ENCODE measurements at places on chromosomes 11 and 22.

- DNase-seq: no peak
Observed at GRCh38 chr22:29142116-29142515, 63.6 kb upstream of the EMID1 start.

DNA sequence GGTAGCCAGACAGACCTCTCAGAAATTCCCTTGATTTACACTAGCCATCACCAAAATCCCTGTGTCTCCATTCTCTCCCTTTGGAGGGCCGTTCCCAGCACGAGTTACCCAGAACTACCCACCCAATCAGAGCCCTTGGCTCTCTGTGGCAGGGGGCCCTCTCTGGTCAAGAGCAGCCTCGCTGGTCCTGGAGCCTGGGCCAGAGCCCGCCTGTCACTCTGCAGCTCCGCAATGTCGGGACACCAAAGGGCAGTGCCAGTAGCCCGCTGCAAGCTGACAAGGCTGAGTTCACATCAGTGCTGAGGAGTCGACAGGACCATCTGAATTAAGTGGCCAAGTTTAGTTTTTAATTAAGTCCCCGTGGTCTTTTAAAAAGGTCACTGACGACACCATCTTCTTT is 241.6 kb downstream of the ST3GAL4 start:
- no peak for DNase-seq

DNA sequence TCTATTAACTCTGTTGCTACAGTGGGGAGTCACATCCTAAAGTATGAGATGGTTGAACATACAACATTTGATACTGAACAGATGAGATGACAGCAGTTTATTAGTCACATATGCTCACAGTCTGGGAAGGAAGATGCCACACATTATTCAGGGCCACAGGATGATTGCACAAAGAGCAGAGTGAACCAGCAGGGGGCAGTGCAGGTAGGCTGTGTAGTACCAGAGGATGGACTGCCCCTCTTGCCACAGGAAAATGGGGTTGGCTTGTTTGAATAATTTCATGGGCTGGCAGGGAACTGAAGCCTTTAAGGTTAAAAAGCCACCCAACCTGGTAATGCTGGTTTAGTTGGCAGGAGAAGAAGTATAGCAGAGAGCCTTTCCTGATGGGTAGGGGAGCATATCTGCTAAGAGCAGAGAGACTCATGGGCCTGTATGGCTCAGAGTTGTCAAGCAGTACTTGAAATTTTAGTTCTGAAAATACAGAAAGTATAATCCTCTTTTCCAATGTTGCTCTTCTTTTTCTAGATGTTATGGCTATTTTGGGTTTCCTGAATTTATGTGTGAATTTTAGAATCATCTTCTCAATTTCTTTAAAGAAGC is 180.4 kb upstream of the B3GAT1 start:
- DNase-seq: peak; percentile 28

DNA sequence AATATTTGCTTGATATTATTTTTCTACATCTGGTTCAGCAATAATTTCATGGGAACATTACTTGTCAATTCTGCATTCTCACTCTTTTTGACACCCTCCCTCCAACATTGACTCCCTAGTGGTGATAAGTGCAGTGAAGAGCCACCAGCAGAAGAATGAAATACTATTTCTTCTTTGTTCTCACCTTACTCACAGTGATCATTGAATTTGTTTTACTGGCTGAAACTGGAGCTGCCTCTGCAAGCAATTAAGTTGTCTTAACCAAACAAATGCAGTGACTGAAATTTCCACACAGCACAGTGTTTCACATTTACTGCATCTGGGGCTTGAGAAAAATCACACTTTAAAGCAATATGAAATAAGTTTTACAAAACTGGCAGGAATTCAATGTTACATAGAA is 189.8 kb downstream of the JRKL start:
- DNase-seq: no peak

DNA sequence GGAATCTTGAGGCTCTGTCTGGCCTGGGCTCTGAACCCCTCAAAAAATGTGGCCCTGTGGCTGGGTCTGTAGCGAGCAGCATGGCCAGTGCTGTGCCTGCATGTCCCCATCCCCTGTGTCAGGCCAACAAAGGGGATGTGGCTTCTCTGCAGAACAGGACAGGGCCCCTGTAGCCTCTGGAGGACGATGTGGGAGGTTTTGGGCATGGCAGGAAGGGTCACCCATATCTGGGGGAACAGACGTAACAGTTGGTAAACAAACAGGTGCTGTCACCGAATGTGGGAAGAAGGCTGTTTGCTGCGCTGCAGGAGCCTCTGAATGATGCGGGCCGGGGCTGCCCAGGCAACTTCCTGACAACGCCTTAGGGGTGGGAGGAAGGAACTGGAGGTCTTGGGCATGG is 35.0 kb downstream of the LRP5 start:
- DNase-seq: no peak
